ENCODE measurements at places on chromosomes 11 and 22.

- no peak for DNase-seq
These were observed 14.7 kb upstream of the ASRGL1 start for GRCh38 chr11:62322524-62322923.

GRCh38 chr22:29306835-29307595 lies 565 bp downstream of the GAS2L1 start:
- DNase-seq: no peak

GRCh38 chr22:19514831-19515565 lies 9.2 kb downstream of the CLDN5 start:
- no peak for DNase-seq

DNA sequence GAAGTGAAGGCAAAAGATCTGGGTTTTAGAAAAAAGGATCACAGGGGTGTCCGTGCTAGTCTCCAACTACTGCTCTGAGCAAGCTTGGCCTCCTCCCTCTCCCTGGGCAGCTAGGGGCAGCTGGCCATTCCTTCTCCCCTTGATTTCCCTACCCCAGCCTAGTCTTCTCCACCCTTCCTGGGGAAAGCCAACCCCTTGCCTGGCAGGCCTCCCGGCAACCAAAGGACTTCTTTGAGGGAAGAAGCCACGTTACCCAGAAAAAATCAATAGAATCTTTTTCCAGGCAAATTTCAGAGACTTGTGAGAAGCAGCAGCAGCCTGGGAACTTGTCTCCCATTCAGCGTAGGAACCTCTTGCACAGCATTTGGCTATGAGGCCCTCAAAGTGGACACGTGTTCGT lies 91.5 kb downstream of the MIAT start:
- DNase-seq: no peak

- DNase-seq: no peak
These were observed 22.9 kb downstream of the TNKS1BP1 start for GRCh38 chr11:57301711-57302423.

DNA sequence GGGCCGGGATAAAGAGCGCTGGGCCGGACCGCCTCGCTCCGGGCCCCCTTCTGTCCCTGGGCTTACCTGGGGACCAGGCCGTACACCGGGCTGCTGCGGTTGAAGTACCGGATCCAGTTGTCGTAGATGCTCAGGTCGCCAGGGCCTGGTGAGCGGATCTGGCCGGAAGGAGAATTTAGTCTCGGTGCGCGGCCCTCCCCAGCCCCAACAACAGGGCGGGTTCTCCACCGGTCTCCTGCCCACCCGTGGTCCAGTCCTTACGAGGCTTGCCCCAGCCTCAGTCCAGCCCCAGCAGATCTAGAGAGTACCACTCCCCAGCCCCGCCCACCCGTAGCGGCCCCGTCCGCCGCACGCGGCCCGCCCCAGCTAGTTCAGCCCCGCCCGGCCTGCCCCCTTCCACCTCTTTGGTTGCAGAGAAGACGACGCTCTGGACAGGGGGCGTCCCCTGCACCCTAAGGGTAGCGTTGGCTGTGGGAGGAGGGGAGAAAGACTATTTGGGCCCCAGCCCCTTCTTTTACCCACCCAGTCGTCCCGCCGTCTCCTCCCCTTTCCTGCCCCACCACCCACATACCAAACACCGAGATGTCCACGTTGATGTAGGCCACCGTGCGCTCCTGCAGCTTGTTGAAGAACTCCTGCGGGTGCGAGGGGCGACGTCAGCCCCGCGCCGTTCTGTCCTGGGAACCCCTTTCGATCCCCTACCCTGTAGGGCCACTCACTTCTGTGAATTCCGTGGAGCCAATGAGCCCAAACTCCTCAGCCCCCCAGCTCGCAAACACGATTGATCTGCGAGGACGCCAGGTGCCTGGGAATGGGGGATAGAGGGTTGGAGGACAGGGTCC lies 6.8 kb downstream of the SAC3D1 start:
- DNase-seq: no peak

DNA sequence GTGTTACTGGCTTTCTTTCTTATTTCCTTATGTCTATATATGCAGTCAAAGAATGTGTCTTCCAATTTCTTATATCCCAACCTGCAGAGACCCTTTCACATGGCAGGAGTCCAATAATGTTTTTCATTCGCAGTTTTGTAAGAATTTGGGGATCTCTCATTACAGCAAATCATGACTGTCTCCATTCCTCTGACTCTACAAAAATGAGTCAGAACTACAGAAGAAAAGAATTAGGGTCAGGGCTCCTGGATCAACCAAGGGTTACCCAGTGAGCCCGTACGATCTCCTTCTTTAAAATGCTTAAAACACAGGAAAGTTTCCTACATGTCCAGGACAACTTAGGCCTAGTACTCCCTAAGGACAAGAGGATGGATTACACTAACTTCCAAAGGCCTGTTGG lies 42.2 kb downstream of the RPUSD4 start:
- DNase-seq: no peak

GRCh38 chr22:25710501-25710900 lies 31.5 kb upstream of the MYO18B start:
- no peak for DNase-seq

DNA sequence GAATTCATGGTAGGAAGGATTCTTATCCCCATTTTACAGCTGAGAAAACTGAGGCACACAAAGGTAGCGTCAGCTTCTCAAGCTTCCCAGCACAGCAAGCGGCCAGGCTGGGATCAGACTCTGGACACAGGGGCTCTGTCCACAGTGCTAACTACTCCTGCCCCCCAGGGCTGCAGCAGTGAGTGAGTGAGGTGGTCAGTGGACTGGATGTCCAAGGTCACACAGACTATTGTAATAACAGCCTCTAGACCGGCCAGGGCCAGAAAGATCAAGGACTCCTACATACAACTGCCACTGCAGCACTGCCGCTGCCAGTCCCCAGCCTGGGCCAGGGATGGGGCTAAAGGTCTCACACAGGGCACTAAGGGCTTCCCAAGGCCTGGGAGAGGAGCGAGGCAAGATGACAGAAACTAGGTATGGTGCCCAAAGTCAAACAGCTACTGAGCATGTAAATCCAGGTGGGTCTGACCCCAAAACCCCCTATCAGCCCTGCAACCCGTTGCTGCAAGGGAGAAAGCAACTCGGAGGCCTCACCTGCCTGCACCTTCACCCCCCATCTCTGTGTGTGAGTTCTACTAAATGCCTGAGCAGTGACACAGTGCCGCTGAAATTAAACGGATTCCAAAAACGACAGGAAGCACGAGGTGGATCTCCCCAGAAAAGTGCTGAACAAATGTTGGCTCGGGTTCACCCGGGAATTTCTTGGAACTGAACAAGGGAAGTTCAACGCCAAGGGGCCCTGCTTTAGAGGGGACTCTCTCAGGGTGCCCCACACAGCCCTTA lies 161.8 kb upstream of the GRK3 start:
- DNase-seq: no peak

DNA sequence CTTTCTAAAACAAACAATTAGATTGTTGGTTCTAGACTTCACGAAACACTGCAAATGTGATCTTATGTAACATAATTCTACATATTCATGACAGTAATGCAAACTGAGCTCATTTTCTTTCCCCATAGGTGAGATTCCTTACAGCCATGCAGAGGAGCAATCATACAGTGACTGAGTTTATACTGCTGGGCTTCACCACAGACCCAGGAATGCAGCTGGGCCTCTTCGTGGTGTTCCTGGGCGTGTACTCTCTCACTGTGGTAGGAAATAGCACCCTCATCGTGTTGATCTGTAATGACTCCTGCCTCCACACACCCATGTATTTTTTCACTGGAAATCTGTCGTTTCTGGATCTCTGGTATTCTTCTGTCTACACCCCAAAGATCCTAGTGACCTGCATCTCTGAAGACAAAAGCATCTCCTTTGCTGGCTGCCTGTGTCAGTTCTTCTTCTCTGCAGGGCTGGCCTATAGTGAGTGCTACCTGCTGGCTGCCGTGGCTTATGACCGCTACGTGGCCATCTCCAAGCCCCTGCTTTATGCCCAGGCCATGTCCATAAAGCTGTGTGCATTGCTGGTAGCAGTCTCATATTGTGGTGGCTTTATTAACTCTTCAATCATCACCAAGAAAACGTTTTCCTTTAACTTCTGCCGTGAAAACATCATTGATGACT lies 1.5 kb downstream of the OR9G1 start:
- no peak for DNase-seq

GRCh38 chr22:48894064-48894671 lies 933.5 kb downstream of the BRD1 start:
- DNase-seq: no peak

GRCh38 chr11:2709429-2709828 lies 9.6 kb upstream of the KCNQ1OT1 start:
- no peak for DNase-seq

DNA sequence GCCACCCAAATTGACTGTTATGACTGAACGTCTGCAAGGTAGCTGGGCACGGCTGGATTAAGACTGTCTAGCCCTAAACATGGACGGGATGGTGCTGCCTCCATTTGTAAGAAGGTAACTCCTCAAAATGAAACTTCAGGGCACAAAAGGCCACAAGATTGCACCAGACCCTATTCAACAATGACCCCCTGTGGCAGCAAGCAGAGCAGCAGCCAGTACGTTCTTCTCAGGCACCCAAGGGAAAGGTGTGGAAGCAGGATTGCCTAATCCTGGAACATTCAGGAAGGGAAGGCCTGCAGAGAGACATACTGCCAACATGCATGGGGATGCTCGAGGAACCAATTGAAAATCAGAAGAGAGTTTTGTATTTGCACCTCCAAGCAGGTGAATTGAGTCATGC lies 4.5 kb upstream of the TBX10 start:
- no peak for DNase-seq

GRCh38 chr22:40525250-40525884 lies 111.2 kb downstream of the MRTFA start:
- DNase-seq: peak; percentile 68

DNA sequence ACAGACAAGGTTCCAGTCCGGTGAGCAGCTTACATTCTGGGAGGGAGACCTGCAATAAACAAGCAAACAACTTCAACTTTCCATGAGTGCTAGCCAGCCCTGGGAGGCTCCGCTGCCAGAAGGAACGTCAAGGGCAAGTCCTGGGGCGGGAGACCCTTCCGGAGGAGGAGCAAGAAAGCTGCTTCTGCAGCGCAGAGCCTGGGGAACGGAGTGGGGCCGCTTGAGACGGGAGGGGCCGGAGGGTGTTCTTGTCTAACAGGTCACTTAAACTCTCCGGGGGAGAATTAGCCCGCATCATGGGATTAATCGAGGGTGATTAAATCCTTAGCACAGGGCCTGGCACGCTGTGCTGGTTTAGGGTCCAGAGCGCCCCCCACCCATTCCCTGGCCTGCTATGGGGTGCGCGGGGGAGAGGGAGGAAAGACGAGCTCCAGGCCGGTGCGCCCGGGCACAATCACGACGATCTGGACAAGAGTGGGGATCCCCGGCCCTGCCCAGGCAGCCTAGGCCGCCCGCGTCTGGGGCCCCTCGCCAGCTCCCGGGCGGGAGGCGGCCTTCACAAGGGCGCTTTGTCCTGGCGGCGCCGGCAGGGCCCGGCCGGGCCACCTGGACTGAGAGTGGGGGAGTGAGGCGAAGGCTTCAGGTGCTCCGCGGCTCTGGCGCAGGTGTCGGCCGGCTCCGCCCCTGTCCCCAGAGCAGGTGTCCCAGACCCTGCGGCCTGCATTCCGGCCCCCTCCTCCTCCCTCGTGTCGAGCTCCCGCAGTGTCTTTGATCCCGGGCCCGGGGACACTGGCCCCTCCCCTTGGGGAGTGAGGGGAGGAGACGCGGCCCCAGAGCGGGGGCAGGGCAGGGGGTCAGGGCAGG lies 663 bp upstream of the LARGE2 start:
- no peak for DNase-seq

DNA sequence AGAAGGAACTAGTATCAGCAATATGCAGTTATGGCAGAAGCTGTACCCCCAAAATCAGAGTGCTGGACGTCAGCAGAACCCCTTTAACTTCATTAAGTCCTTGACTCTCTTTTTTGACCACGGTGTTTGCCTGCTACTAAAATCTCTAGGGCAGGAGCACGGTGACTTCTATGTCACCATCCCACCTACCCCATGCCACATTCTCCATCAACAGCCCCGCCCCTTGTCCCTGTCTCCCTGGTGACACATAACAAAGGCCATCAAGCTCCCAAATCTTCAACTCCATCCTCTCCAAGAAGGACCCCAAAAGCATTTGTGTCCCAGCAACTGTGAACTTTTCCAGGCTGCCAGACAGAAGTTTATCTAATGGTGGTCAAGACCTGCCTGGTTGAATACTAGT lies 894 bp downstream of the ADA2 start:
- DNase-seq: no peak

DNA sequence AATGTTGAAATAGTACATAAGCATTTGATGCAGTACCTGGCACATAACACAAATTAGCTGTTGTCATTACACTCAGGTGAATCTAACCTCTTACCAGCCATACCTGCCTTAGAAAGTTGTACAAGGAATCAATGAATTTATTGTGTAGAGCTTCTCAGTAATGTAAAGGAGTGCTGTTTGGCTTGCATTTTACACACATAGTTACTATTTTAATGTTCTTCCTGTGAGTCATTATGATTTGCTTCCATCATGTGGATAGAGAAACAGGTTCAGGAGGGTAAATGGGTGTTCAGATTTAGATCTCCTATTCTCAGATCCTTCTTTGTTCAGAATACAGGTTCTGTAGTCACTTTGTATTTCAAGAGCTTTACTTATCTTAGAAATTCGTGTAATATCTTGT lies 27.6 kb upstream of the RCE1 start:
- DNase-seq: no peak

Measured in effector memory CD8-positive, alpha-beta T cell (primary cell).